NCI-H1092 treated with DMSO at 0.1 percent for 48 hours (cell line): ENCODE measurements at places on chromosomes 2 and 18.

GRCh38 chr2:128510701-128511397 is 192.2 kb upstream of the HS6ST1 start:
- DNase-seq, result no peak

- DNase-seq, result no peak
Observed at GRCh38 chr2:66507673-66508201, 72.8 kb downstream of the MEIS1 start.

GRCh38 chr18:31643003-31643402 is 41.4 kb downstream of the B4GALT6 start:
- DNase-seq, result no peak

- peak; percentile 61 for DNase-seq
Observed at GRCh38 chr18:21194871-21195771, 46.9 kb upstream of the GREB1L start.

DNA sequence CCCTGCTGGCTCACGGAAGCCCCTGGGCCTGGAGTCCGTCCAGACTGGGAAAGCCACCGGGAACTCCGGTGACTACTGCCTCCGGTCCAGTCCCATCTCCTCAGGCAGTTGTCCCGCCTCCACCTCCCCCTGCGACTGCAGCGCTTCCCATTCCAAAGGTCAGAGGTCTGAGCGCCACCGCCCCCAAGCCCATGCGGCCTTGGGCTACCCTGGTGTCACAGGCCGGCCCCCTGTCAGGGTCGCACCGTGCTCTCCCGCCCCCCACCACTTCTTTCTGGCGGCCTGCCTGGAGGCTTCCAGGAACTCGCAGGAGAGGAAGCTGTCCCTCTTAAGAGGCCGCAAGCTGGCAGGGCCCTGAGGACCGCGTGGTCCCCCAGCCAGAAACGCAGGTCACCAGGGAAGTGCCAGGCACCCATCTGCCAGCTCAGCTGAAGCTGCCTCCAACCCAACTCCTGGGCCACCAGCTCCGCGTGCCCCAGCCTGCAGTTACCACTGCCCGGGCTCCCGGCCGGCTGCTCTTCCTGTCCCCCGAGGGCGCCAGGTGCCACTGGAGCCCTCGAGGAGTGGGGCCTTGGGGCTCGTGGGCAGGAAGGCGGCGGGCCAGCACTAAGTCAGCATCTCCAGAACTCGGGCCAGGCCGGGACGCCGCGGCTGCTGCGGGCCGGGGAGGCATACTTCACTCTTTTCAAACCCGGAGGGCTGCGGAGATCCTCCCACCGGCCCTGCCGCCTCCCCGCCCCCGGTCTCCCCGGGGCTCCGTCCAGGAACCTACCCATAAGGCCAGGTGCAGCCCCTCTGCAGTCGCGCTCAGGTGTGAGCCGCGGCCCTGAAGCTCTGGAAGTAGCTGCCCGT is 83.3 kb upstream of the POMC start:
- peak; percentile 62 for DNase-seq

DNA sequence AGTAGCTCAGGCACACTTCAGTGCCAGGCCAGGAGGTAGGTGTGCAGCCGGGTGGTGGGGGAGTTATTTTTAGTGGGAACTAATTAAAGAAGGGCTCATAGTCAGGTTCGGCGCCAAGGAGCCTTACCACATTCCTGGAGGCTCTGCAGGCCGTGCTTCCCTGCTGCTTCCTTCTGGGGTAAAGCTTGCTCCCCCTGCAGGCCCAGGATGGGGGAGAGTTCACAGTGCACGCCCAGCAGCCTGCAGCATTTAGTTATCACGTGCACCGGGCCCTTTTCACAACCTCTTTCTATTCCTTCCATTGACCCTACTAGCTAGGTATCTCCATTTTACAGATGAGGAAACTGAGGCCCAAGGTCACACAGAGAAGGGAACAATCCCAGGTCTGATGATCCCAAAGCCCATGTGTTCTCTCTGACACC is 2.5 kb downstream of the KCNF1 start:
- DNase-seq, result no peak

- no peak for DNase-seq
Observed at GRCh38 chr2:205686783-205687640, 4.7 kb downstream of the NRP2 start.

GRCh38 chr2:229818230-229818629 is 103.6 kb downstream of the TRIP12 start:
- DNase-seq, result no peak
